Stomach (tissue), 19 donors: ENCODE measurements at places on chromosomes 3 and 15.

DNA sequence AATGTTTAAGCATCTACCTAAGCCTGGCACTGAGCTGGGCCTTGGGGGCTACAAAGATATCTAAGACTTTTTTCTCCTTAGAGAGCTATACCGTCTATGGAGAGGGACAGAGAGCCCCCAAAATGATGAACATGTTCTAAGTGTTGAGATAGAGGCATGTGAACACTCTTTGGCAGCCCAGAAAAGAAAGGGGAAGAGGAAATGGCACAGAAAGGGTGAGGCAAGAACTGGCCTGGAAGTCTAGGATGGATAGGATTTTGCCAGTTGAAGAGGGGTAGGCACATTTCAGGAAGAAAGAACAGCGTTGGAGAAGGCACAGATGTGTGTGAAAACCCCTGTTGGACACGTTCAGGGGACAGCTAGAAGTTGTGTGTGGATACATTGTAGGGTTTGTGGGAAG, 276.2 kb upstream of the LRRFIP2 start:
- DNase-seq = no peak

DNA sequence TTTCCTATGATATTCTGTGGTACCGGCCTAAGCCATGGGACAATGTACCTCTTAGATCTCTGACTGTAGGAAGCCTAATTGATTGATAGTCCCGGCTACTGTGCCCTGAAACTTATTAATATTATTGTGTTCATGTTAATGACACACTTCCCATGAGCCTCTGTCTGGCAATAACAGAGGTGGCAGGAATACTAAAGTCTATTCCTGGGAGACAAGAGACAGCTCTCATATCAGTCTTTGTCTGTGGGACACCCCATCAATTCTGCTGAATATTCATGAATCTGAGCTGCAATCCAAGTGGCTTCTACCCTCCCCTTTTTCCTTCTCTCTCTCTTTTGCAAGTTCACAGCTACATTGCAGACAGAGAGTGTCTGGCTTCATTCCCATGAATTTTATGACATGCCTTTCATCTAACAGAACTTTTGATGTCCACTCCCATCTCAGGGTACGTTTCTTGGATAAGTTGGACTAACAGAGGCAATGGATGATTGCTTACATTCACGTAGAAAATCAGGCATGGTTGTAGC, 907.5 kb downstream of the ZPLD1 start:
- DNase-seq = no peak

DNA sequence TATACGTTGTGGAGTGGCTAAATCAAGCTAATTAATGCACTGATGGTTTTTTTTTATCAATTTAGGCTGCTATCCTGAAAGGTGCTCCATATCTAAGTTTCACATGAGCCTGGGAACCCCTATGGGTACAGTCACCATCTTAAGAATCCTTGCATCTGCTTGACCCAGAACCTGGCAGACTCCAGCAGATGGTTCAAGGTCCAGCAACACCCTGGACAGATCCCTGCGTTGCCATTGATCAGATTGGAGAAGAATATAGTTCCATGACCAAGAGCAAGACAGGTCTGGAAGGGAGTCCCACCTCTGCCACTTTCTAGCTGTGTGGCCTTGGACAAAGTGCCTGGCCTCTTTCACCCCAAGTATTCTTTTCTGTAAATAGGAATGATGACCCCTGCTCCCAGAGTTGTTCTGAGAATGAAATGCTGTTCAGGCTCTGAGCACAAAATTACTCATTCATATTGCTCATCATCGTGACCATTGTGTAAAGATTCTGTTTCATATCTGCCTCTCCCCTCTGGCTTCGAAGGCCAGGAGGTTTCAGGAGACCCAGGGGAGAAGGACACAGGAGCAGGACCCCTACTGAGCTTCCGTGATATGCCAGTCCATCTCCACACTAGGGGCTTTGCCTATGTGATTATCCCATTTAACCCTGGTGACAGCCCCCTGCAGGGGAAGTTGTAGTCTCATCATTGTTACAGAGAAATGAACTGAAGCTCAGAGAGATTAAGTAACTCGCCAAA, 30.0 kb upstream of the TSEN2 start:
- no peak for DNase-seq

DNA sequence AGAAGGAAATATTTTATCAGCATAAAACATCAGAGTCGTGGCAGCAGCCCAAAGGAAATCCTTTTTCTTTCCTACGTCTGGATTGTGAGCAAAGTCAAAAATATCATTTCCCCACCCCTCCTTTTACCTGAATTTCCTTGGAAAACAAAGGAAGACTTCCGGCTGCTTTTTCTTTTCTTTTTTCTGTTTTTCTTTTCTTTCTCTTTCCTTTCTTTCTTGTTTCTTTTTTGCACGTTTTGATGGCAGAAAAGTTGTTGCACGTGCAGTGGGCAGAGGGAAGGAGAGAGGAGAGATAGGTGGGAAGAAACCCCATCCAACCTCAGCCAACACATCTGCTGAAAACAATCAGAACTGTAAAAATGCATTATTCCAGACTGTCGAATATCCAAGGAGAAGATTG, 544 bp upstream of the MYO1E start:
- no peak for DNase-seq

DNA sequence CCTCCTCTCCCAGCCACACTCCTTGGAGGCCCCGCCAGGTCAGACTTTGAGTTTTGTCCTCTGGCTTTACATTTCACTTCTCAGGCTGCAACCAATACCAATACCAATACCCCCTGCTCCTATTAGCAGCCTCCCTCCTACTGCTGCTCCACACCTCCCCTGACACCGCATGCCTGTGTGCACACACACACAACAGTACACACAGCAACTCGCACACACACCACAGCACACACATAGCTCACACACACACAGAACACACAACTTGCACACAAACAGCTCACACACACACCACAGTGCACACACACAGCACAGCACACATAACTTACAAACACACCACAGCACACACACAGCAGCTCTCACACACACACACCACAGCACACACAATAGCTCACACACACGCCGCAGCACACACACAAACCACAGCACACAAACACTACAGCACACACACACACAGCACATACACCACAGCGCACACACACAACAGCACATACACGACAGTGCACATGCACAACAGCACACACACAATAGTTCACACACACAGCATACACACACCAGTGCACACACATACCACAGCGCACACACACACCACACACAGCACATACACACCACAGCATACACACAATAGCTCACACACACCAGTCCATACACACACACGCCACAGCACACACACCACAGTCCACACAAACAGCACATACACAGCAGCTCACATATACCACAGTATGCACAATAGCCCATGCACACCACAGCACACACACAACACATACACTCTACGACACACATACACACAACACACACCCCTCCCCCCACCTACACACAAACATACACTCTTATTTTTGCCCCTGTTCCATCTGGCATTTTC, 204.7 kb downstream of the UACA start:
- DNase-seq = no peak

DNA sequence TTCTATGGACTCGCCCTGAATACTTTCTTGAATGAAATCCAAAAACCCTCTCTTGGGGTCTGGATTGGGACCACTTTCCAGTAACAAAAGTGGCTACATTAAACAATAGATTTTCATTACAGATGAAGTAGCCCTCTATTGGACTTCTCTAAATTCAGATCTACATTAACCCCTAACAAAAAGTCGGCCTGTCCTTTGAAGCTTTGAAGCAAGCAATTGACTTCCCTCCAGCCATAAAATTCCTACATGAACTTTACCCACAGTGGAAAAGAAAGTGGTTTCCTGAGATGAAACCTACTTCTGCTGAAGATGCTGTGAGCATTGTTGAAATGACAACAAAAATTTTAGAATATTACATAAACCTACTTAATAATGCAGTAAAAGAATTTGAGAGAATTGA, 967.1 kb upstream of the ROBO1 start:
- no peak for DNase-seq

DNA sequence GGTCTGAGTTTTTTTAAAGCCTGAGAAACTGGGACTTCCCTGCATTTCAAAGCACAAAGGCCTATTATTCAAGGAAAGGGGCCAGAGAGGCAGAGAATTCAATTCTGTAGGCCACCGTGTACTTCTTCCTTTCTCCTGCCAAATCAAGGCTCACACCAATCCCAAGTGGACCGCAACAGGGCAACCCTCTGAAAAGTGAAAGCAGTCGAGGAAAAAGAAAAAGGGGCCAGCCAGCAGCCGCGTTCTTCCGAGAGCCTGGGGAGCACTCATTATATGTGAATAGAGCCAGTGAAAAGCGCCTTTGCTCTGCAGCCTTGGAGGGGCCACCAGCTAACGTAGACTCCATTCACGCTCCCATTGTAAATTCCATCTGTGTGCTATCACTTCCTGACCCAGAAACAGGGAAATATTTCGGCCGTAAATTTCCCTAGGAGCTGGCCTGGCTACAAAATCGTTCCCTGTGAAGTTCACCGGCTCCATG, 45.9 kb upstream of the THUMPD3 start:
- no peak for DNase-seq

DNA sequence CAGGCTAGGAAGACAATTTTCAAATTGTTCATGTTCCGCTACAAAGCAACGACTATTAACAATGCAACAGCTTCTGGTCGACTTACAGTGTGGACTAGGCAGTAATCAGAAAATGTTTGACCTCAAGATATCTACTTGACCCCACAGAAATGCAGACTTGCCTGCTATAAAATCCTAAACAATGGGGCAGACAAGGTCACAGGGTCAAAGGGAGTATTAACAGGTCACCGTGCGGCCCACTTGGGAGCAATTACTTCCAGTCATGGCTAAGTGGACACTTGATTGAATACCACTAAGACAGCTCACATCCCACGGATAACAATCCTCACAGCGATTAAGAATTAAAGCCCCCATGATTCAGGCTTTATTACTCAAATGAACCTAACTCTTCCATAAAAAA, 58.9 kb downstream of the FOXP1 start:
- DNase-seq = no peak

GRCh38 chr3:151100076-151100475, 14.6 kb downstream of the MED12L start:
- DNase-seq = no peak

GRCh38 chr3:188000361-188000861, 153.5 kb upstream of the LPP start:
- peak; percentile 44 for DNase-seq

- DNase-seq = no peak
These were observed 101.6 kb upstream of the PRR20G start for GRCh38 chr3:127389420-127389819.
